Left renal cortex interstitium (tissue), 4 donors: ENCODE measurements at places on chromosomes 2 and 18. TPM values are rescaled to one million over a fixed set of nuclear protein-coding genes. Genes with fewer than 3 reads are reported as not detected.

GRCh38 chr2:164065038-164065437 is 329.2 kb upstream of the FIGN start:
- no peak for DNase-seq

- peak; percentile 81 for DNase-seq
Observed at GRCh38 chr2:217248312-217248935, 388.6 kb upstream of the TNP1 start.

Gene HOXD1
- polyA plus RNA-seq: 9.2 TPM

Gene CRYGD
- not detected for polyA plus RNA-seq

DNA sequence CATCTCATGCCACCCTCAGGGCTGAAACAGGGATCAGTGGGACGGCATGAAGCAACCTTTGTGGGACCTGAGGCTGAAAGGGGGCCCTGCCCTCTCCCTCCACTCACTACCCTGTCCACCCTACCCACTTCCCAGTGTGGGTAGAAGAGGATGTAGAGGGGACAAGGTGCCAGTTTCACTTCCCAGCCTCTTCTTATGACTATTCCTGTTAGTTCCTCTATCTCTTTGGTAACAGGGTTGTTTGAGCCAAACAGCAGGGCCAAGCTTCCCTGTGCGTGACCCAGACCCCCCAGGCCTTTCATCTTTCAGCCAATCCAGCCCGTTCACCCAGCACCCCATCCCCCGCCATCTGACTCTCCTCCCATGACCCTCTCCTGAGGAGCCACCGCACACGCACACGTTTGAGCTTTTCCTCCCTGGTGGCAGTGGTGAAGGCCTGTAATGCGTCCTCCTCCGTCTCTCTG is 82.3 kb downstream of the STPG4 start:
- DNase-seq: no peak

- no peak for DNase-seq
Observed at GRCh38 chr2:120490091-120490798, 144.3 kb downstream of the INHBB start.

- no peak for DNase-seq
Observed at GRCh38 chr2:153347818-153348495, 130.6 kb downstream of the RPRM start.

- no peak for DNase-seq
Observed at GRCh38 chr2:26606847-26607190, 34.3 kb downstream of the CIB4 start.

GRCh38 chr2:6945821-6946220 is 28.6 kb downstream of the RNF144A start:
- no peak for DNase-seq

- no peak for DNase-seq
Observed at GRCh38 chr18:63342206-63342605, 22.6 kb upstream of the BCL2 start.
